Left hindlimb (tissue), 1 donor: ENCODE measurements at places on chromosomes 16 and 17.

DNA sequence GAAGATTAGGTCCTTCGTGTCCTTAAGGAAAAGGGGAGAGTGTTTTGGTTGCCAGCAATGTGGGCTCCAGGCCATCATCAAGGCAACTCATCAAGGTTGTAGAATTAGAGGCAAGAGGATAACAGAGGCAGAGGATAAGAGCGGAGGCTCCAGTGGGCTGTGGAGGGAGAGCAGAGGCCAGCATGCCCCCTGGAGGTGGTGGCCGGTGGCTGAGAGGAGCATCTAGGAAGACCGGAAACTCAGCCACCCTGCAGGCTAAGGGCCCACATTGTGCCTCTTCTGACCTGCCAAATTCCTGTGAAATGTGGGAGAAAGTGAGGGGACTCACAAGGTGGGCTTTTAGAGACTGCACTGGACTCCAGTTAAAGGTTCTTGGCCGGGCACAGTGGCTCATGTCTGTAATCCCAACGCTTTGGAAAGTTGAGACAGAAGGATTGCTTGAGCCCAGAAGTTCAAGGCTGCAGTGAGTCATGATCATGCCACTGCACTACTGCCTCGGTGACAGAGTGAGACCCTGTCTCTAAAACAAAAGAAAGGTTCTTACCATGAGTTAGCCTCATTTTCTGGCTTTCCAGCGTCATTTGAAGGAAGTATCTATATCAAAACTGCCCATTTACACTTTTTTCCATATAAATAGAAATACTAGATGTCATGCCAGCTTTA, 62.7 kb upstream of the ADORA2B start:
- no peak for DNase-seq

GRCh38 chr17:27315796-27316465, 22.0 kb downstream of the WSB1 start:
- DNase-seq: no peak

- DNase-seq: no peak
Measured at GRCh38 chr16:8928467-8928957, 35.2 kb downstream of the USP7 start.

- DNase-seq: no peak
Measured at GRCh38 chr16:51522902-51523301, 371.8 kb upstream of the SALL1 start.

GRCh38 chr17:31811101-31811500, 47.9 kb downstream of the COPRS start:
- DNase-seq: no peak

GRCh38 chr17:59490216-59490615, 75.2 kb upstream of the DHX40 start:
- peak; percentile 54 for DNase-seq

DNA sequence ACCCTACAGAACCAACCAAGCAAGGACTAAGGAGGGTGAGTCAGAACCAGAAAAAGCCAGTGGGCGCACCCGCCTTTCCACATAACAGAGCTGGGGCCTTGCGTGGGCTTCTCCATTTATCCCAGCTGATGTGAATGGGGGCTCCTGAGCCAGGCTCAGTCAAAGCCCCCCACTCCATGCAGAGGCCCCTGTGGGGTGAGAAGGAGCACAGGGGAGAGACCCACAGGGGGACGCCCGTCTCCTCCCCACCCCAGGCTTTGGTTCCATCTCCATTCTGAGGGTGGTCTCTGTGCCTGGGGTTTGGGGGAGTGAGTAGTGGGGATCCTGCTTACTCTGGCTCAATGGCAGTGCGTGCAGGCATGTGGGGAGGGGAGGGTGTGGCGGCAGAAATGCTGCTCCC, 210.1 kb upstream of the TNRC6C start:
- peak; percentile 13 for DNase-seq
